ENCODE measurements at places on chromosomes 7 and 10. TPM values are rescaled to one million over a fixed set of nuclear protein-coding genes. Genes with fewer than 3 reads are reported as not detected.
A peak's percentile ranks its signal among the peaks of the same experiment; 100 is the strongest.

DNA sequence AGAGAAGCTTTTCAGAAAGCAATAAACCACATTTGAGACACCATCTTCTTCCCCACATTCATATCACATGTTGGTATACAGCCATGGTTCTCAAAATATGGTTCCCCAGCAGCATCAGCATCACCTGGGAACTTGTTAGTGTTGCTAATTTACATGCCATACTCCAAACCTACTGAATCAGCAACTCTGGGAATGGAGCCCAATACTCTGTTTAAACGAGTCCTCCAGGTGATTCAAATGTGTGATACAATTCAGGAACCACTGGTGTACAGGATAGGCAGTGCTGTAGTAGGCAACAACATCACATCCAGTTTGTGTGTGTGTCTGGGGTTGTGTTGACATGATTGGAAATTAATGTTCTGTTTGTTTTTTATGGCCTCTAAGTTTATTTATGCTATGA is 47.7 kb downstream of the ZNF277 start:
- H3K27me3 ChIP-seq = no peaks in the 10 kb centered on the region
- no peaks in the 10 kb centered on the region for H3K36me3 ChIP-seq
- no peaks in the 10 kb centered on the region for H3K4me1 ChIP-seq
- no peak overlapping the region for H3K4me3 ChIP-seq

DNA sequence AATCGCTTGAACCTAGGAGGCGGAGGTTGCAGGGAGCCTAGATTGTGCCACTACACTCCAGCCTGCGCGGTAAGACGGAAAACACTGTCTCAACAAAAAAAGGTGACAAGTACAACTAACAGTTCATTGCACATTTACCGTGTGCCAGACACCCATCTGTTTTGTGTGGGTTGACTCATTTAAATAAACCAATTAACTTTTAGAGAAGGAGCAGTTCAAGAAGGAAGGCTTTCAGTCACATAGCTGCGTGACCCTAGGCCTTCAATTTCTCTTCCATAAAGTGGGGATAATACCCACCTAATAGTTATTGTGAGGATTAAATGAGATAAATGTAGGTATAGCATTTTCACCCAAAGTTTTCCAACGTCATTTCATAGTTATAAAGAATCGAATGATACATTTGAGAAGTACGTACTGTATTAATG is 52.3 kb upstream of the KDM7A start:
- peaks cover 2% of the 10 kb centered on the region for H3K27me3 ChIP-seq
- H3K4me1 ChIP-seq = no peaks in the 10 kb centered on the region
- no peaks in the 10 kb centered on the region for H3K36me3 ChIP-seq
- no peak overlapping the region for H3K4me3 ChIP-seq

DNA sequence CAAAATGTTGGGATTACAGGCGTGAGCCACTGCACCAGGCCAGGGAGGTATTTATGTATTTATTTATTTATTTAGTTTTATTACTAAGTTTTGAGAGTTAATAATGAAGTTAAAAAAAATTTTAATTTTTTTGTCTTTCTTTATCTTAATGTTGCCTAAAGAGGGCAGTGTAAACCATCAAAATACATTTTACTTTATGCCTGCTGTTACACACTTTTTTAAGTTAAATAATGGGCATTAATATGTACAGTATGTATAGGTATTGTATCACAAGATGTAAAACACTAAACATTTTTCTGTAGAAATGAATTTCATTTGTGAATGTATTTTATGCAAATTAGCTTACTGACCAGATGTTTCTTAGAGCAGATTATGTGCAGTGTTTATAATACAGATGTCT is 129.4 kb downstream of the AASS start:
- H3K4me1 ChIP-seq = no peaks in the 10 kb centered on the region
- no peaks in the 10 kb centered on the region for H3K36me3 ChIP-seq
- no peak for DNase-seq

DNA sequence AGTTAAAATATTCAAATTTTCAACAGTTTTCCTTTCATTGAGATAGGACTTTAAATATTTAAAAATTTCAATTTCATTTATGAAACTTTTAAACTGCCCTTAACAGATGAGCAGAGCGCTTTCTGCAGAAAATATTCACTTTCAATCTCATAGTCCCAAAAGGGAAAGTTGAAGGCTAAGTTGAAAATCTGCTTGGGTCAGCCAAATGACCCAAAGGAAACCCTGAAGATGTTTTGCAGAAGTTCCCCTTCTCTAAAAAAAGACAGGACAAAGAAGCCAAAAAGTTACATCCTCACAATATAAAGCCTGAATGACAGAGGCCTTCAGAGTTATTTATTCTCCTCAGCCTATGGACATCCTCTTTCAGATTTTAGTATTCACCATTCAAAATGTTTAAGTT is 17.6 kb upstream of the SCIN start:
- no peak overlapping the region for H3K27ac ChIP-seq
- DNase-seq = no peak
- H3K4me1 ChIP-seq = no peaks in the 10 kb centered on the region
- no peaks in the 10 kb centered on the region for H3K27me3 ChIP-seq
- H3K36me3 ChIP-seq = no peaks in the 10 kb centered on the region

GRCh38 chr10:3295582-3296151 is 123.1 kb upstream of the PITRM1 start:
- H3K27me3 ChIP-seq = no peaks in the 10 kb centered on the region
- no peak overlapping the region for H3K4me3 ChIP-seq
- H3K27ac ChIP-seq = no peak overlapping the region
- no peaks in the 10 kb centered on the region for H3K4me1 ChIP-seq
- no peak for DNase-seq
- H3K36me3 ChIP-seq = no peaks in the 10 kb centered on the region

DNA sequence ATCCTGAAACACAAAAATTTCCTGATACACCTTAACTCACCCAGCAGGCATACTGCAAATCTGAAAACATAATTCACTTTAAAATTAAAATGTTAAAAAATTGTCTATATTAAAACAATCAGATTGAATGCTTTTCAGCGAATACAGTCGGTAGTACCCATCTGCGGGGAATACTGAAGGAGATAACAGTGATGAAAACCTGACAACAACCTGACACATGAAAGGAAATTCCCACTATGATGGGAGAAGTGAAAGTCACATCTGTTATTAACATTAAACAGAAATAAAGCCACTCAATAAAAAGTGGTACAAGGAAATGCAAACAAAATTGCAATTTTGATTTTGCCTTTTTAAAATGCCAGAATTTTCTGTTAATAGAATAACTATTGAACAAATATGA is 448.0 kb upstream of the SEMA3A start:
- no peak overlapping the region for H3K27ac ChIP-seq
- no peak overlapping the region for H3K4me3 ChIP-seq
- no peaks in the 10 kb centered on the region for H3K36me3 ChIP-seq

- no peak for DNase-seq
- no peaks in the 10 kb centered on the region for H3K36me3 ChIP-seq
- peak overlapping the region; percentile 98 for H3K27ac ChIP-seq
Observed at GRCh38 chr7:101123703-101124068, 3.2 kb upstream of the SERPINE1 start.

The UROS gene
- 103 TPM for total RNA-seq

GRCh38 chr10:61464461-61465170 is 11.4 kb upstream of the TMEM26 start:
- no peaks in the 10 kb centered on the region for H3K36me3 ChIP-seq
- no peak for DNase-seq
- H3K4me1 ChIP-seq = no peaks in the 10 kb centered on the region
- peak overlapping the region; percentile 15 for H3K27ac ChIP-seq
- no peaks in the 10 kb centered on the region for H3K27me3 ChIP-seq

DNA sequence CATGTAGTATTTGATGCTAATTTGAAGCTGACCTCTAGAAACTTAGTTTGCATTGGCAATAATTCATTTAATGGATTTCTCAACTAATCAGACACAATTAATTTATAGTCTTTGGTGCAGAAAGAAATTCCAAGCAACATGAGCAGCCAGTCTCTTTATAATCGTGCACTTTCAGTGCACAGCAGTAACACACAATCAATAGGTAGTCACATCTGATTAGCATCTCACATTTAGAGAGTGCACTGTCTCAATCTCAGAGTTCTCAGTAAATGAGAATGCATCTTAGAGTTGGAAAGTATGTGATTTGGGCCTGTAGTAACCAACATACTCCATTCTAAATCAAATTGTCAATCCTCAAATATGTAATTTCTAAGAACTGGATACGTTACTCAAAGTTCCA is 377.6 kb downstream of the POM121L12 start:
- no peak overlapping the region for H3K27ac ChIP-seq
- H3K36me3 ChIP-seq = no peaks in the 10 kb centered on the region
- DNase-seq = no peak
- no peaks in the 10 kb centered on the region for H3K4me1 ChIP-seq

DNA sequence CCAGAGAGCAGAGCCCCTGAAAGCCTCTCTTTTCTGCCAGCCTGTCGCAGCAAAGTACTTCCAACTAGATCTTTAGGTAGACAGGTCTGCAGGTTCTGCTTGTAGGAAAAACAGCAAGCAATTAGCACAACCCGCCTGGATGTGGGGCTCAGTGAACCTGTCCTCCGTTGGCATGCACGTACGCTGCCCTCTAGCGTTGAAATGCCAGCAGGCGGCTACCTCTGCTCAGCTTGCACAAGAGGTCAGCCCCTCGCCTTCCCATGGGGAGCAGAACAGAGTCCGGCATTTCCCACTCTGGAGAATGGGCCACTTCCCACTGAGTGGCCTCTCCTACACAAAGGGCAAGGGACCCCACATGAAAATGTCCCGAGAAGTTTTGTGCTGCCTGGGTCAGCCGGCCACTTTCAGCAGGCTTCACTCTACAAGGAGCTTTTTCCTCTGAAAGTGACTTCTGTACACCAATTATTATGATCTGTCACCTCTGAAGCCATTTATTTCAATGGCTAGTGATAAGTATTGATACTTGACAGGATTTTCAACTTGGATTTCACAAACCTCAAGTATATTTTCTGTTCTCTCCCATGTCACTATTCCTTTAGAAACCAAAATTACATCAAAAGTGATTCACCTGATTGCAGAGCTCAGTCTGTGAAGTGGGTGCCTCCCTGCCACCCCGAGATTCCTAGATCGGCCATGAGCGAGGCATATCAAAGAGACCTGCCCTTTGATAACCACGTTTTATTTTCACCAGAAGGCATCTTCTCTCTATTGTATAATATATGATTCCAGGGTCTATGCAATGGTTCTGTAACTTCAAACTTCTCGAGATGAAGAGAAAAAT is 56.7 kb downstream of the JCAD start:
- DNase-seq = peak; percentile 58
- peaks cover 9% of the 10 kb centered on the region for H3K4me1 ChIP-seq
- H3K27me3 ChIP-seq = no peaks in the 10 kb centered on the region
- no peak overlapping the region for H3K4me3 ChIP-seq

DNA sequence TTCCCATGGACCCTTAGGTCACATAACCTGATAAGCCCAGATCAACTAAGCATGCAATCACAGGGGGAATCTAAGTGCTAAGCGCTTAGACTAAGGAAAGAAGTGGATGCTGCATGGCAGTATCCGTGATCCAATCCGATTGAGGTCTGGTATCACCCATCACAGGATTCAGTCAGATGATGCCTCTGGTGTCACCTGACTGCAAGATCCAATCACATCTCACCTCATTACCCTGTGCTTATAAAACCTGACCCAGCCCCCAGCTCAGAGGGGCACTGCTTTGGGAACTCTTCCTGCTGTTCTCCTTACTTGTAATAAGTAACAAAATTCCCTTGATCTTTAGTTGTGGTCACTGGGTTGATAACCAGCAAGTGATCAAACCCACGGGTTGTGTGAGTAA is 84.7 kb upstream of the TMEM168 start:
- H3K27ac ChIP-seq = no peak overlapping the region
- H3K4me1 ChIP-seq = no peaks in the 10 kb centered on the region
- no peak overlapping the region for H3K4me3 ChIP-seq
- H3K27me3 ChIP-seq = no peaks in the 10 kb centered on the region

DNA sequence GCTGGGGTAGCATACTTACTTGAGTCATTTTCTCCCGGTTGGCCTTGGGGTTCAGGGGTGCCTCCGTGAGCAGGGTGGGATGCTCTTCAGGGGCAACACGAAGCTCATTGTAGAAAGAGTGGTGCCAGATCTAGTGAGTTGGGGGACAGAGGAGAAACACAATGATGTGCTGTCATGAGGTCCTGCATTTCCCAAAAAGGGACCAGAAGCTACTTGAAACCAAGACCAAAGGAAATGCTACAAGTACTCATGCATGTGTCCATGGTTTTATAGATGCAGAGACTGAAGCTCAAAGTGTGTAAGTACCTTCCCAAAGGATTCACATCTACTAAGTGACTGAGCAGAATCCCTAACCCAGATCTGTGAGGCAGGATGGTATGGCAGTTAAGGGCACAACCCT is 8.8 kb downstream of the ACTA2 start:
- no peak overlapping the region for H3K27ac ChIP-seq
- no peaks in the 10 kb centered on the region for H3K4me1 ChIP-seq
- H3K27me3 ChIP-seq = no peaks in the 10 kb centered on the region
- no peak for DNase-seq
- H3K36me3 ChIP-seq = no peaks in the 10 kb centered on the region
- H3K4me3 ChIP-seq = no peak overlapping the region

The LIPK gene
- not detected for total RNA-seq
